HFFc6 (cell line): ENCODE measurements at places on chromosomes 2 and 18. TPM values are rescaled to one million over a fixed set of nuclear protein-coding genes. Genes with fewer than 3 reads are reported as not detected.

GRCh38 chr18:13179566-13180113 is 38.9 kb upstream of the LDLRAD4 start:
- DNase-seq = no peak

DNA sequence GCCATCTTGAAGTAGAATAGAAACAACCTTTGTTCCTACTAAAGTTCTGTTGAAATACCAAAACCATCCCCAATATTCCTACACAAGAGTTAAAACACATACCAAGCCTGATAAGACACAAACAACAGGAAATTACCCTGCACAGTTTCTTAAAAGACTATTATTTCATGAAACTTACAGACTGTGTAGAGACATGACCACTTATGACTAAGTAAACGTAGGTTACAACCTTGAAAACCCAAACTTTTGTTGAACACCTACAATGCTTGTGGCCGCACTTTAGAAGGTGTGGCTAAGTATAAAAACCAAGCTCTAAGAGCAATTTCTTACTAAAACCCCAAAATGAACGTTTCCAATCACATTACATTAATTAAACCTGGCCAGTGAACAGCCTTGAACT is 2.0 kb downstream of the SMAD2 start:
- DNase-seq = no peak

DNA sequence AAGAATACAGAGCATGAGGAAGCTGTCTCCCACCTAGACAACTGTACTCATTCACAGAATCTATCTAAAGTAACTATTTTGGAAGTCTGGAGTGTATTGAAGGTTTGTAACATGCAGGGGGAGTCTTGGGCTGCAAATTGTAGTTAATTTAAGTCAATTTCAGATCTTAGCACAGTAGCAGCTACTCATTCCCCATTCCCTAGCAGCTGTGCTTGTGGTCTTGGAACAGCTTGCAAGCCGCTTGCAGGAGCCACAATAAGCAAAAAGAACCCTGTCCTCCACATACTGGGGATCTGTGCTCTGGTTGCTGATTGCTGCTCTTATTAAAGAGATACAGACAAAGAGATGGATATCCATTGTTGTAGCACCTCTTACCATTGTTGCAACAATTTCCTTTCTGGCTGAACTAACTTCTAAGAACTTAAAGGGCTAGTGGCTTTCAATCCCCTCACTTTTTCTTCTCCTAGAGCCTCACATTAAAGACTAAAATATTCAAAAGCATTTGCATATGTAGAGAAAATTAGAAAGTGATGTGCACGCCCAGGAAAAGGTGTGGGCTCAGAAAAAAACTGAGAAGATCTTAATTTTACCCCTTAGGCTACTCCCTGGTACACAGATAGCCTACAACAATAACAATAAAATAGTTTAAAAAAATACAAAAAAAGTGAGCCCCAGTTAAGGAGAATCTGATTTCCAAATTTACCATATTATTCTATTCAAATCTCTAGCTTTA is 1775.1 kb upstream of the PIK3C3 start:
- DNase-seq = no peak

DNA sequence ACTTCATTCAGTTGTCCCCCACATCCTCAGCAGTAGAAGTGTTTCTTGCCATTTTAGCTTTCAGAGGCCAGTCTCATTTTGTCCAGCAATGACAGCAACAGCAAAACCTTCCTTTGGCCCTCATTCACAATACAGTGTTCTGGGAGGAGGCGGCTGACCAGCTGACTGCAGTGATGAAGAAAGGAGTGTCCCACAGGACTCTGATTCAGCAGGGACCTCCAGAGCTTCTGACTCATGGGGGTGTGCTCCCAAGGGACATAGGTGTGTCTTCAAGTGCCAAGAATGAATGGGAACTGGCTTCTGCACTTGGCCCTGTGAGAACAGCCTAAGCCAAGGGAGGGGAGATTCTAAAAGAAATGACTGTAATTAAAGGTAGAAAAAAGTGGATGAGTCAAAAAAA is 147.0 kb upstream of the PELI1 start:
- peak; percentile 67 for DNase-seq

- DNase-seq = no peak
These were observed 862.3 kb upstream of the POU3F3 start for GRCh38 chr2:103991591-103991990.

DNA sequence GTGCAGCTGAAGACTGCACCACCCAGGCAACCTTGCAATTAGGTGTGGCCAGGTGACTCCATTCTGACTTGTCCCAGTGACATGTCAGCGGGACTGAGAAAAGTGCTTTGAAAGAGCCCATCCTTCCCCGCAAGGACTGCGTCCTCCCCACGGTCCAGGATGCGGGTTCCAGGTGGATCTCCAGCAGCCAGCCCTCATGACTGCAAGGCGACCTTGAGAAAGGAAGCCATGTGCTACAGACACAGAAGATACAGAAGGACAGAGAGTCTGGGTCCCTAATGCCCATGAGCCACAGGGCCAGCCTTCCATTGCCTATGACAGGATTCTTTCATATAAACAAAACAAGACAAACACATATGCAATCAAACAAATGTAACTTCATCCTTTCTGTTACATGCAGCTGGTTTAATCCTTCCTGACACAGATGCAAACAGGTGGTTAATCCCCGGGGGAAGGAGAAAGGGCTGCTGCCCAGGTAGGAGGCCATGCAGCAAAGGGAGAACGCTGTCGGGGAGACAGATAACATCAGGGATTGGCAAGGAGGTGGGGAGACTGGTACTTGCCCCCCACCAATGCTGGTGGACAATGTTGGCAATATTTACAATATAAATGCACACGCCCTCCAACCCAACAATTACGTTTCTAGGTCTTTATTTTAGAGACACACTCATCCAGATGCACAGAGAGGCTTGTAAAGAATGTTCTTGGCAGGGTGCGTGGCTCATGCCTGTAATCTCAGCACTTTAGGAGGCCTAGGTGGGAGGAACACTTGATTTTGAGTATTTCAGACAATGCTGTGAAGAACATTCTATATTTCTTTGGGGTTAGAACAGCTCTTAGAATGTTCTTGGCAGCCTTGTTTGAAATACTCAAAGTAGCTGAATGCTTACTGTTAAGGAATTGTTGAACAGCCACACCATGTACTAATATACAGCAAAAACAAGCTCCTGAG is 64.8 kb downstream of the NCAPH start:
- DNase-seq = no peak

DNA sequence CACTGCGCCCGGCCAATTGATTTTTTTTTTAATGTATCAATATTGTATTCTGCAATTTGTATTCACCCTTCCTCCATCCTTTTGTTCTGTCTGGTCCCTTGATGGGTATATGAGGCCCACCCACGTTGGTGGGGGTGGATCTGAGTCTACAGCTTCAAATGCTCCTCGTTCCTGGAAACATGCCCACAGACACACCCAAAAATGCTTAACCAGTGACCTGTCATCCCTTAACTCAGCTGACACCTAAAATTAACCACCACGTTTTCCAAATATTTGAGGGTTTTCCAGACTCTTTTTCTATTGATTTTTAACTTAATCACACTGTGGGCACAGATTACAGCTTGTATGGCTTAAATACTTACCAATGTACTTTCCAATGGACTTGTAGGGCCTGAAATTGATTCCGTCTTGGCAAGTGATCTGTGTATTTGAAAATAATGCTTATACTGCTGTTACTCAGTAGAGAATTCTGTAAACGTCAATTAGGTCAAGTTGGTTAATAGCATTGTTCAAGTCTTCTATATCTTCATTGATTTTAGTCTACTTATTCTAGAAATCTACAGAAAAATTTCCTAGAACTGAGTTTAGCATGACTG is 34.4 kb upstream of the CYP27C1 start:
- DNase-seq = peak; percentile 39

DNA sequence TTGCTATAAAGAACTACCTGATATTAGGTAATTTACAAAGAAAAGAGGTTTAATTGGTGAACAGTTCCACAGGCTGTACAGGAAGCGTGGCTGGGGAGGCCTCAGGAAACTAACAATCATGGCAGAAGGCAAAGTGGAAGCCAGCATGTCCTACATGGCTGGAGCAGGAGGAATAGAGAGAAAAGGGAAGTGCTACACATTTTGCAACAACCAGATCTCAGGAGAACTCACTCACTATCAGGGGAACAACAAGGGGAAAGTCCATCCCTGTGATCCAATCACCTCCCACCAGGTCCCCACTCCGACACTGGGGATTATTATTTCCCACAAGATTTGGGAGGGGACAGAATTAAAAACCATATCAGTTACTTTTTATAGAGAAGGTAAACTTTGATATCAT is 273.5 kb upstream of the MMADHC start:
- DNase-seq = no peak

Gene CAPN14
- 0.08 to 0.09 TPM (median 0.08 TPM) in 3 replicates for total RNA-seq

Gene AQP12B
- not detected in 3 replicates for total RNA-seq

Gene SLC4A5
- total RNA-seq = 0.14 TPM in 1 of 3 replicates, not detected in the others

Gene C2orf78
- not detected in 3 replicates for total RNA-seq

Gene ACKR3
- 0.12 TPM in 1 of 3 replicates, not detected in the others for total RNA-seq

Gene IL36B
- not detected in 3 replicates for total RNA-seq

Gene MYL12B
- 619 to 646 TPM (median 632 TPM) in 3 replicates for total RNA-seq

Gene CCL20
- total RNA-seq = not detected in 3 replicates

Gene NEU2
- not detected in 3 replicates for total RNA-seq
